ENCODE measurements at places on chromosomes 2 and 18. TPM values are rescaled to one million over a fixed set of nuclear protein-coding genes. Genes with fewer than 3 reads are reported as not detected.

Gene PRKAG3
- total RNA-seq = not detected

Gene GYPC
- total RNA-seq = 49.1 TPM

Gene MAPRE2
- 7.5 TPM for total RNA-seq

Gene CXCR1
- not detected for total RNA-seq

Gene WDFY1
- 23.6 TPM for total RNA-seq

Gene AQP12A
- not detected for total RNA-seq

Gene NXPH2
- not detected for total RNA-seq

Gene CHMP3
- total RNA-seq = 52.5 TPM

Gene BOK
- 6.8 TPM for total RNA-seq

Gene SPR
- total RNA-seq = 57.8 TPM

Gene CHRND
- not detected for total RNA-seq

Gene KCNJ3
- not detected for total RNA-seq

Gene UGT1A8
- 2.2 TPM for total RNA-seq

Gene ATG4B
- 83.9 TPM for total RNA-seq

Gene RAB27B
- not detected for total RNA-seq

Gene UCN
- 1.3 TPM for total RNA-seq

Gene RAD51AP2
- not detected for total RNA-seq

Gene TMEM169
- total RNA-seq = not detected

Gene GLI2
- 1.3 TPM for total RNA-seq

Gene CDK5R2
- not detected for total RNA-seq

Gene IL36A
- not detected for total RNA-seq

Gene UGT1A9
- not detected for total RNA-seq

Gene MORN2
- total RNA-seq = 126 TPM

Gene KYNU
- total RNA-seq = not detected

Gene DCC
- not detected for total RNA-seq

Gene CSRNP3
- total RNA-seq = not detected

Gene DSC2
- not detected for total RNA-seq
